CD4-positive, alpha-beta T cell treated with Interleukin-6 at 100 ng/mL for 8 hours (primary cell): ENCODE measurements at places on chromosomes 3 and 15.

DNA sequence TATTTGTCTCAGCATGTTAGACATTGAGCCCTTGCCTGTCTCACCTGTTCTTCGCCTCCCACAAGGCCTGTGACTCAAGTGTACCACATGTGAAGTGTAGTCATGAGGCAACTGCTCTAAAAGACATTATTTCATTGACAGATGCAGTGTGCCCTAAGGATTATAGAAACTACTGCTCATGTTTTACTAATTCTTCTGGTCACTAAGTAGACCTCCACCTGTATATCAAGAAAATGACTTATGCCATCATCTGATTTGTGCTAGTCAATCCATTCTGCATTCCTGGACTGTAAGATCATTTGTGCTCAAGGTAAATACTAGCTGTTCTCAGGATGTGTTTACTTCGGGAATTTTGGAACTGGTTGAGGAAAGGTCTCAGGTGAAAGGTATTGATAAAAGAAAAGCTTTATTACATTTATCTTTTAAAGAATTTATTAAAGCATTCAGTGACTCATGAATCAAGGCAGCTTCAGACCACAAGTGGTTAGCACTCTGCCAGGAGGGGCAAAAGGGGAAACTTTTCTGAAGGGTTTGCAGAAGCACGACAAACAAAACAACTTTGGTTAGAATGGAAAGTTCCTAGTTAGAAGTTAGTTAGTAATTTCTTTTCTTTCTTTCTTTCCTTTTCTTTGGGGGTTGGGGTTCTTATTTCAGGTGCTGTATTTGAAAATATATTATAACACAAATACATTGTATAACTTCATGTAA lies 465.3 kb upstream of the CBLB start:
- DNase-seq: peak; percentile 28

GRCh38 chr3:190618330-190619030 lies 104.6 kb downstream of the IL1RAP start:
- DNase-seq: no peak

DNA sequence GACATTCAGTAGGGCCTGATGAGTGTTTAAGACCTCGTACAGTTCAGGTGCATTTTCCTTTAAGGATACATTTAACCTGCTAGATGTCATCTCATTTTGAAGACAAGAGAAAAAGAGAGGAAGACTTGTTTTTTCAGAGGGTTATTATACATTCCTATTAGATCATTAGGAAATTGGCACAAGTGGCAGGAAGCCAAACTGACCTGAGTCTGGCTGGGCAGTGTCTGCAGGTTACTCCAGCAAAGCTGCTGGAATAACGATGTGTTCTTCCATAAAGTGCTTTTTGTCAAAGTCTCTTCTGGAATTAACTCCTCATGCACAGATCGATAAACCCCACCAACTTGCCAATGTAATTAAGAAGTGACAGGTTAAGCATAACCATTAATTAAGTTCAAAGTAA lies 396.4 kb upstream of the TPRG1 start:
- DNase-seq: no peak

DNA sequence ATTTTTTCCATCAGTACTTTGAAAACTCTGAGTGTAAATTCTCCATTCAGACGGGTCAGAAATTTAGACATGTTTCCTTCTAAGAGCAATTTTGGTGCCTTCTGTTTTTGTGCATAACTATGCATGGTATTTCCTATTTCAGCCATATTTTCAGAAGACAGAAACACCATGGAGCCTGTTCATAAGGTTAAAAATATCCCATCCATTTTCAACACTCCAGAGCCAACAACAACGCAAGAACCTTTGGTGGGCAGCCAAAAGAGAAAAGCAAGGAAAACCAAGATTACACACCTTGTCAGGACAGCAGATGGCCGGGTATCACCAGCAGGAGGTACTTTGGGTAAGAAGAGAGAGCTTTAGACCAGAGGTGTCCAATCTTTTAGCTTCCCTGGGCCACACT lies 275.6 kb downstream of the BBX start:
- no peak for DNase-seq

GRCh38 chr3:136464502-136464901 lies 214.4 kb downstream of the PCCB start:
- DNase-seq: no peak

DNA sequence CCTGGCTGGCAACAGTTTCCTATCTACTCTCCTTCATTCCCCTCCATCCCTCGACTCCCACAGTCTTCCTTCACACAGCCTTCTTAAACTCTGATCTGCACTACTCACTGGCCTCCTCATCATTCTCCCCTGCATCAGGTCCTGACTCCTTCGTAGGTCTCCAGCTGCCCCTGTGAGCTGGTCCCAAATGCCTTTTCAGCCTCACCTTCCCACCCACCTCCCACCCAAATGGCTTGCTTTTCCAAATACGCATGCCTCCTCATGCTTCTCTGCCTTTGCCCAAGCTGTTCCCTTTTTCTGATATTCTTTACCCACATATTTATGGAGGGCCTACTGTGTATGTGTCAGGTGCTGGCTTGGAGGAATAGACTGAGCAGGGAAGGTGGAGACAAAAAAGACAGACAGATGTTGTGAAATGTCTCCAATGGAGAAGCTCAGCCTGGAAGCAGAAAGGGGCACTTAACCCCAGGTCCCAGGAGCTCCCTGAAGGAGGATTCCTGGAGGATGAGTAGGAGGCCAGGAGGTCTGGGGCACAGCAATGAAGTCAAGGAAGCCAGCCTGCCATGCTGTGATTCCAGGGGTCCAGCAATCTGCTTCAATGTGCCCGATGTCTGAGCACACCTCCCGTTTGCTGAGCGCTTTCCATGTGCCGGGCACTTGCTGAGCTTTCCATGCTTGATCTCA lies 252.2 kb downstream of the SHQ1 start:
- DNase-seq: no peak

GRCh38 chr3:133662278-133662651 lies 524 bp upstream of the TOPBP1 start:
- no peak for DNase-seq

DNA sequence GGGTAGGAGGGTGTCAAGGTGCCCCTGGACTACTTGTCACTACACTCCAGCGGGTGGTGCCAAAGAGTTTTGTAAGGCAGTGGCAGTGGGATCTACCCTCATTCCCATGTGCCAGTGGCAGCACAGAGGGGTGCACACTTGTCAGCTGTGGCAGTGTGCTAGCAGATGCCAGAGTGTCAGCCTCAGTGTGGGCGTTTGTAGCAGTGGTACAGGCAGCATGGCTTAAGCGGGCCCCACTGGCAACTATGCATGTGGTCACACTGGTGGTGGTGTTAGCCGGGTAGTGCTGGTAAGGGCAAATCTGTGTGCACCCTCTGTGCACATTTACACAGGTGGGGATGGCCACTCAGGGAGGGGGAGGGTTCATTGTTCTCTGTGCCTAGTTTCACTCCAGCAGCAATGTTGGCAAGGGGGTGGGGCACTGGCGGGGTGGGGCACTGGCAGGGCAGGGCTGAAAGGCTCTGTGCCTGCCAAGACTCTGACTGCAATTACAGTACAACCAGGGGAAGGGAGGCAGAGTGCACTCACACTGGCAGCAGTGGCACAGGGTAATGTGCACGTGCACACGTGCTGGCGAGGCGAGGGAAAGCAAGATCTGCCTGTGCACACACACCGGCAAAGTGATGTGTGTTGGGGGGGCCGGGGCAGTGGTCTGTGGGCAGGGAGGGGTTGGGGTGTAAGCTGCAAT lies 31.8 kb downstream of the MYO9A start:
- no peak for DNase-seq

DNA sequence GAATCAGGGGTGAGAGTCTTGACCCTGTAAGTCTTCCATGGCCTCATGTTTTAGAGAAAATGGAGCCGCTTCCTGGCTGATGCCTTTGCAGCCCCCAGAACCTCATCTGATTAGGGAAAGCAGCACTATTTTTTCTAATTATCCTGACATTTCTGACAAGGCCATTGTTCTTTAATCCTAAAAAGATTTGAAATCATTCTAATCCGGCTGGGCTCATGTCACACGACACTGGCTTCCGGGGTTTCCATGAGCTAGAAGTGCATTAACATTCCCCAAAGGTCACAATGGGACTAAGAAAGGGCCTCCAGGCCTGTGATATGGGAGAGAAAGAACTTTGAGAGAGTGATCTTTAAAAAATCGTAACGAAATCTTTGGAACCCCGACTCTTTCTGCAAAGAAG lies 33.1 kb downstream of the RBP2 start:
- DNase-seq: no peak

DNA sequence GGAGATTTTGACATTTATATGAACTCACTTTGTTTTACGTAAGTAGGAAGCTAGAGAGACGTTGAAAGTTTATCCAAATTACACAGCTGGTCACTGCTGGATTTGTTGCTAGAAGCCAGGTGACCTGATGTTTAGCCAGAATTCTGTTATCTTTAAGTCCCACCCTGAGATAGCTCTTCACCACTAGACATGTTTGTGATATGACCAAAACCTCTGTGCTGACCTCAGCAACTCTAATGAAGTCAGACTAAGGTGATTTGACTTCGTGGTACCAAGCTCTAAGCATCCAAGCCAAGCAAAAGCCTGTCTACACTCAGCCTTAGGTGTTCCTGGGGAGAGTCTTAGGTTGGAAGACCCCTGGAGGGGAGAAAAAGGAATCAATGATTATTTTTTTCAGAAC lies 102.4 kb downstream of the ARRDC4 start:
- no peak for DNase-seq

- DNase-seq: no peak
Observed at GRCh38 chr3:195763843-195764825, 43.4 kb downstream of the MUC20 start.

GRCh38 chr3:50890688-50891344 lies 216.1 kb downstream of the DOCK3 start:
- DNase-seq: no peak

DNA sequence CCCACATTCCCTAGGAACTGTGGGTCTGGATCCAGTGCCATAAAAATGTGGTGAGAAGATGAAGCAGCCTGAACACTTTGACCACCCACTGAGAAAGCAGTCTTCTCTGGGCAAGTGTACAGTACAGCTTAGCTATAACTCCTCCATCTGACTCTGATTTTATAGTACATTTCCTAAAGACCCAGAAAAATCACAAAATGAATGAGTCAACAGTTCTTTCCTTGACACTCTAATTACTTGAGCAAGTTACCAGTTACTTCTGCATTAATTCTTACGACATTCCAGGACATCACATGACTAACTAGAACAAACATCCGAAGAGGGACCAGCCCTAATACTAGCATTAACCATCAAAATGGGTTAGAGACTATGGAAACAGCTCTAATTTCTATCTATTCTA lies 148.1 kb upstream of the PEX5L start:
- DNase-seq: no peak

GRCh38 chr3:66762916-66763693 lies 235.0 kb upstream of the KBTBD8 start:
- no peak for DNase-seq

GRCh38 chr3:32511005-32511404 lies 8.4 kb upstream of the CMTM6 start:
- DNase-seq: no peak

DNA sequence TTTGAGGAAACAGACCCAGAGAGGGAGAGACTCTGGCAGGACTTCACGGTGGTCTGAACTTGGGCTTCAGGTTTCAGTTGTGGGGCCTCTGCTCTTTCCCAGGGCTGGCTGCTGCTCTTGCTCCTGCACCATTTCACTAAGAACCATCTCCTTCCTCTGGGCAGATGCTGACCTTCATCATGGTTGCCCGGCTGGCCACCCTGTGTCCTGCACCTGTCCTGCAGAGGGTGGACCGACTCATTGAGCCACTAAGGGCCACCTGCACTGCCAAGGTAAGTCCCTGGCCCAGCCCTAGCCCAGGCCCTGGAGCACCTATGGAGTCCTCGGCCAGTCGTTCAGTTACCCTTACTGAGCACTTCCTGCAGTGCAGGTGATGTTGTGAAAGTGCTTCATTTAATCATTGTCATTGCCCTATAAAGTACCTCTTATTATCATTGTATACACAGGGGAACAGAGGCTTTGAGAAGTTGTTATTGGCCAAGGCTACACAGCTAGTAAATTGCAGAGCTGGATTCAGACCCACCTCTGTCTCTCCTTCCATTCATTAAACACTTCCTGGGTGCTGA lies 10.0 kb downstream of the RPL32 start:
- DNase-seq: no peak

GRCh38 chr15:69375151-69375790 lies 38.9 kb upstream of the KIF23 start:
- no peak for DNase-seq

- no peak for DNase-seq
Observed at GRCh38 chr3:126320517-126321293, 36.5 kb downstream of the KLF15 start.

- DNase-seq: no peak
Observed at GRCh38 chr15:84604826-84605553, 4.2 kb downstream of the ZSCAN2 start.

- no peak for DNase-seq
Observed at GRCh38 chr3:119304201-119304713, 10.1 kb downstream of the ARHGAP31 start.

- DNase-seq: no peak
Observed at GRCh38 chr3:15964605-15965442, 167.0 kb upstream of the ANKRD28 start.

GRCh38 chr3:32643354-32643753 lies 41.6 kb upstream of the CNOT10 start:
- no peak for DNase-seq

DNA sequence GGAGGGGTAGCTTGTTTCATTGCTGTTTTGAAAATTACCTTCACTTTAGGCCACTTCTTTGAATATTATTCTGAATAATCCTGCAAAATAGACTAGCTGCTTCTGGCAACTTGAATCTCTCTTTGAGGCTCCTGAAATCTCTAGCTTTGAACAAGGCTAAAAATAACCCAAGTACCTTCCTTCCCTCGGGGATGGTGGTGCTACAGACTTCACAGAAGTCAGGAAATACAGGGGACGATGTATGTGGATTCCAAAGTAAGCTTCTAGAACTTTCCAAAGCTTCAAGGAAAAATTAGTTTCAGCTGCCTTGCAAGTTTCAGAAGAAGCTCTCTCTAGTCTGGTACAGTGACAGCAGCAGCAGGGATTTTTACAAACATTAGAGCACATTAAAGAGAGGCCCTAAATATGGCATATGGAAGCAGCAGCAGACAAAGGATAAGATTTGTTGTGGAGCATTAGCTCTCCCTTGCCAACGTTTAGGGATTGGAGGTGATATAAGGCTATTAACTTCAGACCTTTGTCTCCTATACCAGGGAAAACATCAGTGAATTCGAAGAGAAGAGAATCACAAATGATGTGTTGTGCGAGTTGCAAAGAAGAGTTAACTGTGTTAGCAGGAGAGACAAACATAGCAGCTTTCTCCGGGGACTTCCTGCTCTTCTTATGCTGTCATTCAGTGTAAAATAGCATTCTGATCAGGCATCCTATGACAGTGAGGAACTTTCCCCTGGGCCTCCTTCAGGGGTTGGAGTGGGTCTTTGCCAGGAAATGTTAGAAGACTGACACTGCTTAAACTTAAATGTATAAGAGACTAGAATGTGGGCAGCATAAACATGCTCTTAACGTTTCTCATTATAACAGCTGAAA lies 783.0 kb upstream of the ARPP21 start:
- DNase-seq: no peak
